ENCODE measurements at places on chromosomes 16 and 17. TPM values are rescaled to one million over a fixed set of nuclear protein-coding genes. Genes with fewer than 3 reads are reported as not detected.

The ZDHHC1 gene
- not detected for total RNA-seq

The CHD9NB gene
- not detected for total RNA-seq

The CASKIN1 gene
- total RNA-seq: 0.08 TPM

The EPX gene
- not detected for total RNA-seq

The KRT40 gene
- total RNA-seq: not detected

The RHBDF1 gene
- 0.92 TPM for total RNA-seq

The CTRB1 gene
- not detected for total RNA-seq

The MRPS23 gene
- total RNA-seq: 17.2 TPM

The C1QTNF1 gene
- not detected for total RNA-seq

The AHSP gene
- not detected for total RNA-seq

The DDX28 gene
- 18.5 TPM for total RNA-seq

The CHP2 gene
- not detected for total RNA-seq

The PABPN1L gene
- total RNA-seq: not detected

The ZACN gene
- 1.2 TPM for total RNA-seq

The SLC43A2 gene
- total RNA-seq: 14.9 TPM

The ABCC11 gene
- total RNA-seq: 0.16 TPM

The TMEM94 gene
- total RNA-seq: 46.5 TPM

The INCA1 gene
- not detected for total RNA-seq

The NTN3 gene
- not detected for total RNA-seq

The PLD2 gene
- total RNA-seq: 14.3 TPM

The NARF gene
- total RNA-seq: 60.1 TPM

The GFAP gene
- not detected for total RNA-seq

The FSCN2 gene
- 0.36 TPM for total RNA-seq

The HELZ gene
- total RNA-seq: 108 TPM

The ABCC12 gene
- total RNA-seq: not detected

The FA2H gene
- not detected for total RNA-seq

The DOK4 gene
- total RNA-seq: 1.9 TPM

The TNFAIP1 gene
- 15.3 TPM for total RNA-seq

The SOX15 gene
- not detected for total RNA-seq

The KRT16 gene
- not detected for total RNA-seq

The MPV17L gene
- not detected for total RNA-seq

The ZG16B gene
- not detected for total RNA-seq

The THOC6 gene
- total RNA-seq: 14.0 TPM

The AOC2 gene
- 2.8 TPM for total RNA-seq

The DNAI2 gene
- 0.22 TPM for total RNA-seq

The DRC3 gene
- total RNA-seq: 0.61 TPM

The TP53TG3B gene
- total RNA-seq: not detected

The CDH16 gene
- total RNA-seq: not detected

The CALB2 gene
- total RNA-seq: not detected

The TMEM101 gene
- 8.7 TPM for total RNA-seq

The GPR142 gene
- not detected for total RNA-seq

The TADA2A gene
- total RNA-seq: 5.3 TPM

The HS3ST4 gene
- total RNA-seq: not detected

The TP53TG3C gene
- not detected for total RNA-seq

The UMOD gene
- not detected for total RNA-seq

The NXPH3 gene
- total RNA-seq: not detected

The GGT6 gene
- not detected for total RNA-seq

Data from CD8-positive, alpha-beta T cell (primary cell).